ENCODE measurements at places on chromosomes 2 and 18. TPM values are rescaled to one million over a fixed set of nuclear protein-coding genes. Genes with fewer than 3 reads are reported as not detected.
A peak's percentile ranks its signal among the peaks of the same experiment; 100 is the strongest.

DNA sequence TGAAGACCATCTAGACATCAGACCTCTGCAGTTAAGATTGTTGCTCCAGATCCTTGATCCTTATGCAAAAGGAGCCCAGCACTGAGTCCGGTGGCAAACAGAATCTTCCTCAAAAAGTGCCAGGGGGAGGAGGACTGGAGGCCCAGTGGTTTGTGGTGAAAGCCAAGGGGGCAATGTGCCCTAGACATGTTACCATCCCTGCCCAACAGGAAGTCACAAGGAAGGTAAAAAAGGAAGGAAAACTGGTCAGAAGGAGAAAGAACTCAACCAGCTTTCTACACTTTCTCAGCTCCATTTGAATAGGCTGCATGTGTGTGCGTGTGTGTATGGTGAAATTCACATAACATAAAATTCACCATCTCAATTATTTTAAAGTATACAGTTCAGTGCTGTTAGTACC is 25.0 kb upstream of the KDM3A start:
- no peak for DNase-seq

GRCh38 chr2:142321706-142322280 is 191.0 kb upstream of the LRP1B start:
- no peak for DNase-seq

DNA sequence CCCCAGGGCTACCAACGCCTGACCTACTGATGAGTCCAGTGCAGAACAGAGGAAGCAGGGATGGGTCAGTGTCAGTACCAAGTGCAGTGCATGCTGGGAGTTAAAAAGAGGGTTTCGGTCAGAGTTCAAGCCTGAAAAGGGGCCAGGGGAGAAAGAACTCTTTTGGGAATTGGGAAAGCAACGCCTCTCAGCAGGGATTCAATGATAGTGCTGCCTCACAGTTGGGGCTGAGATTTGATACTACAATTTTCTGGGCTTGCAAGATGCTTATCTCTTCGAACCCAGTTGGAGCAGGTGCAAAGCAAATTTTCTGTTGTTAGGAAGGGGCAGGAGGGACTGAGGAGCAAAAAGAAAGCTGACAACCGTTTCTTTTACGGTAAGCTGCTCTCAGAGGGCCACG is 82.6 kb downstream of the CERKL start:
- no peak for DNase-seq

DNA sequence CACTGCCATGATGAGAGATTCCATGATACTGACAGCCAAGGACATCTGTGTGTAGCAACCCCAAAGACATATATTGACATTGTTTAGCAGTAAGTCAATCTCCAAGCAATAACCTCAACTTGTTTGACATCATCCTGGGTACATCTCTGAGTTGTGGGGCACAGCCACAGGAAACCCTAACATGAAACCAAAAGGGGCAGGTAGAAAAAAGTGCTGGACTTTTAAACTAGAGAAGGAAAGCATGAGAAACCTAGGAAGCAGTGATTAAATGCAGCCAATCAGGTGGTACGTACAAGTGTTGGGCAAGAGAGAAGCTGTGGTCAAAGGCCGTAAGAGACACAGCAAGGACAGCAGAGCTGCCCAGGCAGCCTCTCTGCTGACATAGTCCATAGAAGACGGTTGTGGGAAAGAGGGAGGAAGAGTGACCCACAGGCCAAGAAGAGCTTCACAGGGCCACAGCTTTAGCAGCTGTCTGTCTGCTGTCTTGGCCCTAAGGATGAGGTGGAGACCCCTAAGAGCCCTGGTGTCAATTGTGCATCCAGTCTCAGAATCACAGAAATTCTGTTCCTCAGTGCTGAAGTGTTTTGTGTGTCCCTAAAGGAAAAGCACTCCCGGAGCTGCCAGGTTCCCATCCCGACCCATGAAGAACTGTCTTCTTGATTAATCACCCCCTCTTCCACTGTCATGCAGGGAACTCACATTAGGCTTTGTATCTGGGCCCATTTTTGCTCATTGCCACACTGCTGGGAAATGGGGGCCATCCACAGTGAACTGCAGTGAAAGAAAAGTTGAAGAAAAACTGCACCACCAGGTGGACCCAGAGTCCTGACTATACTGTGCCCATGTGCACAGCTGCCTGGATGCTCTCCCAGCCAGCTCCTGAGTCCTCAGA is 25.4 kb upstream of the CHN1 start:
- DNase-seq = no peak

GRCh38 chr2:234678711-234679110 is 181.8 kb upstream of the ARL4C start:
- no peak for DNase-seq

DNA sequence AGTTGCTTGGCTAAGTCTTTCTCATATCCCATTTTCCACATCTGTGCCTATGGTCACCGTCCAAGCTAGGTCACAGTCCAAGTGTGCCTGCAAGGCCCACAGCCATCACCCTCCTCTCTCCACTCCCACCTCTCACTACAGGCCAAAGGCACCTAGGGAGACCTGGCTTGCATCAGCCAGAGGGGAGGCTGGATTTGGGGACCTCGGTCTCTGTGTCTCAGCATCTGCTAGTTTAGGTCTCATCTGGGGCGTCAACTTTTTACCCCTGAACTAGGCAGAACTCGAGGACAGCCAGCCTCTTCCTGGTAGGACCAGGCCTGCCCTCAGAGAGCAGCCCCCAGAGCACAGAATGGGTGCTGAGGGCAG is 217.1 kb downstream of the DYSF start:
- DNase-seq = no peak

GRCh38 chr2:223837287-223838061 is at the start of gene AP1S3:
TSS of gene AP1S3 (minus strand) at chr2:223837582. CDS start at chr2:223837450, 132 bp downstream.
- DNase-seq = peak; percentile 58

Gene GAREM1
- total RNA-seq = 8.6 TPM

Gene NPC1
- total RNA-seq = 10.3 TPM

DNA sequence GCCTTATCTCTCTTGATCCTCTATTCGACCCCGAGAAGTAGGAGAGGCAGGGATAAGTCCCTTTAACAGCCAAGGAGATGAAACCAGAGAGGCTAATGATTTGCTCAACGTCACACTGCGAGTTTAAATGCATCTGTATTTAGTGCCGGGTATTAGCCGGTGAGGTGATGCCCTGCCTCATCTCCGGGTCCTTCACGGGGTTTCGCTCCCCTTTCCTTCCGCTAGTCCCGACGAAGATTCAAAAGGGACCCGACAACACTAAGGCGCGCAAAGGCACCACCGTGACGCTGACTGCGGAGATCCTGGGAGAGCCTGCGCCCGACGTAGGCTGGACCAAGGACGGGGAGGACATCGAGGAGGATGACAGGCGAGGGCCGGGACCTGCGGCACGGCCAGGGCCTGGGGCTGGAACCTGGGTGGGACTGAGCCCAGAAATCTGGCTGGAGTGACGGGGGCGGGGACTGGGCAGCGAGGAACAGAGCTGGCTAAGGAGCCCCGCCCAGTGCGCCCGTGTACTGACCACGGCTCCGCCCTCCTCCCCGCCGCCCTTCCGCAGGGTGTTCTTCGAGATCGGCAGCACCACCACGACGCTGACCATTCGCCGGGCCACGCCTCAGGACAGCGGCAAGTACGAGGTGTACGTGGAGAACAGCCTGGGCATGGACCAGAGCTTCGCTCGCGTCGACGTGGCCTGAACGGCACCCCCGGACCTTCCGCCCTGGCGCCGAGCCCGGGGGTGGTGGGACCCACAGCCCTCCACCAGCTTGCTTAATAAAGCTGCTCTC is 1.0 kb upstream of the GMPPA start:
- peak; percentile 95 for DNase-seq

Gene SCN7A
- total RNA-seq = 22.3 TPM

DNA sequence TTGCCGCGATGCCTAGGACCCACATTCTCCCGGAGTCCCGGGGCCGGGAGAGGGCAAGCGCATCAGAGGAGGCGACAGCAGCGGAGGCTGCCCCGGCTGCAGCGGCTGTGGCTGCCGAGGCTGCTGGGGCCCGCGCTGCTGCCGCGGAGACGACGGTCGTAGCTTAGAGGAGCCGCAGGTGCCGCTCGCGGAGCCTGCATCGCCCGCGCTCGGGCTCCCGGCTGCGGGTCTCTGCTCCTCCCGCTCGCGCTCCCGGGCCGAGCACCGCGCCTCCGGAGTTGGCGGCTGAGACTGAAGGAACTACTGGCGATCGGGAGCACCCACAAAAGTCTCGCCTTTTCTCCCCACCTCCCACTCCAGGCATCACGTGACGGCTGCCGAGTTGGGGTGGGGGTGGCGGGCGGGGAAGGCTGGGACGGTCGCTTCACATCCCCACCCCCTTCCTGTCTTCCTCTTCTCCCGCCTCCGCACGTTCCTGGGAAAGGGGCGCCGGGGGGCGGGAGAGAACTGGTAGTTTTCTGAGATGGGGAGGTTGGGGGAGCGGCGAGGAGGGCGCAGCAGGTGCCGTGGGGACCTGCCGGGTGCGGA is at the start of gene LYPD1:
Gene LYPD1, minus strand, starts transcription at position 298 of the 588 bp plus-strand sequence. Its CDS starts 273 bp downstream, at position 25.
- no peak for DNase-seq

GRCh38 chr2:95352310-95353054 is 50.0 kb upstream of the FAHD2A start:
- DNase-seq = no peak
